ENCODE measurements at places on chromosomes 16 and 17. TPM values are rescaled to one million over a fixed set of nuclear protein-coding genes. Genes with fewer than 3 reads are reported as not detected.
A peak's percentile ranks its signal among the peaks of the same experiment; 100 is the strongest.

DNA sequence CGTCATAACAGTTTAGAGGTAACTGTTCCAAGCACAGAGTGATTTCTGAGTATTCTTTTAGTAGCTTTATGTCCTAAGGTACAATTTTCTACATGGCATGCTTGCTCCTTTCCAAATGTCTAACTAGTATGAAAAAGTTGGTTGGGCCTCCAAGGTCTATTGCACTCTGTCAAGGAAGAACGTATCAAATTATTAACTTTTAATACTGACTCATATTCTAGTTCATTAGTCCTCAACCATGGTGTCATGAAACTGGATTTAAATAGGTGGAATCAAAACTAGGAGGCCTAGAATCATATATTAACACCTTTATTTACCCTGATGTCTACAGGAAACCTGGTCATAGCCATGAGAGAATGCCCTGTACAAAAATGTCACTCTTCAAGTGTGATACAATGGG, 61.4 kb downstream of the STH start:
- H3K27me3 ChIP-seq: no peaks in the 10 kb centered on the region
- DNase-seq: no peak
- H3K4me3 ChIP-seq: no peak overlapping the region
- no peaks in the 10 kb centered on the region for H3K36me3 ChIP-seq
- no peaks in the 10 kb centered on the region for H3K4me1 ChIP-seq

ARL5C gene
- not detected for total RNA-seq

- no peaks in the 10 kb centered on the region for H3K36me3 ChIP-seq
- H3K4me3 ChIP-seq: no peak overlapping the region
- peaks cover 19% of the 10 kb centered on the region for H3K4me1 ChIP-seq
- no peaks in the 10 kb centered on the region for H3K27me3 ChIP-seq
These were observed 3.0 kb upstream of the MT1A start for GRCh38 chr16:56635441-56635967.

DNA sequence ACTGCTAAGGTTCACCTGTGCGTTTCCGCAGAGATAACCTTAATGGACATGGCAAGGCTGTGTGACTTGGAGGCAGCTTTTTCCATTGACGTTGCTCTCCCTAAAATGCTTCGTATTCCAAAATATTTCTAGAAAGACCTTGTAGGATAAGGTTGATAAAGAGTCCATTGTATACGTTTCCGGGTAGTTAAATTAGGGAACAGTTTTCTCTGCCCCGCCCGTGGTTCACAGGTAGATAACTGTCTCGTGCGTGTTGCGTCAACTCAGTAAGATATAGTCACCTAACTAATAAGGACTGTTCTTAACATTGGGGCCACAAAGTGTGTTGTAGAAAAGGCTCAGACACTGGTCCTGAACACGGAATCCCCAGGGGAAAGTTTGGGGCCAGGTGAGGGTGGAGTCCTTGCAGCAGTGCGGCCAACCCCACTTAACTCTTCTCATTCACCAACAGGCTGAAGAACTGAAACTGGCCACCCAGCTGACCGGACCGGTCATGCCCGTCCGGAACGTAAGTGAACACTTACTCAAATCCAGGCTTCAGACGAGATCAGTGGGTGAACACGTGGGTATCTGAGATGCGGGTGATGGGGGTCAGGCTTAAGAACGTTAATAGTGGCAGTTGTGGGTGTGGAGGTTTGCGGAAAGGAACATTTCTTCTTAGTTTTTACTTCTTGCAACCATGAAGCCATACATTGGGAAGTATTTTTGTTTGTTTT, 1.6 kb downstream of the RPL13 start:
- peak overlapping the region; percentile 87 for H3K27ac ChIP-seq
- H3K27me3 ChIP-seq: no peaks in the 10 kb centered on the region
- DNase-seq: no peak
- H3K4me3 ChIP-seq: peak overlapping the region; percentile 94
- peaks cover 27% of the 10 kb centered on the region for H3K4me1 ChIP-seq

DNA sequence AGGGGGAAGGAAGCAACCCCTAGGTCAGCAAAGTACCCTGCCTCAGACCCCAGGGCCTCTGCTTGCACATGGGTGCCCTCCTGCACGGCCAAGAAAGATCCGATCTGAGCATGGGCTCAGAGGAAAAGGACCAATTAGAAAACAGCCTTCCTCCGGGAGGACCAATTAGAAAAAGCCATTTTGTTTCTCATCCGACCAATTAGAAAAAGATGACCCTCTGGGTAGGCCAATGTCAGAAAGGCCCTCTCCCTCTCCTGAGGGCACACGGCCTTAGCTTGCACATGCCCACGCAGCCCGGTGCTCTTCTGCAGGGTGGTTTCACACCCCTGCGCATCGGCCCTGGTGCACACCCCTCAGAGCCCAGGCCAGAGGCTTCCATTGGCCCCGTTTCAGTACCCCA, 5.1 kb upstream of the CISD3 start:
- no peaks in the 10 kb centered on the region for H3K27me3 ChIP-seq
- H3K27ac ChIP-seq: no peak overlapping the region
- H3K4me1 ChIP-seq: peaks cover 20% of the 10 kb centered on the region
- H3K4me3 ChIP-seq: no peak overlapping the region
- no peak for DNase-seq
- H3K36me3 ChIP-seq: no peaks in the 10 kb centered on the region

GRCh38 chr16:4419402-4419959, 3.1 kb upstream of the CORO7 start:
- no peaks in the 10 kb centered on the region for H3K36me3 ChIP-seq
- peak overlapping the region; percentile 50 for H3K27ac ChIP-seq
- peaks cover 19% of the 10 kb centered on the region for H3K4me1 ChIP-seq
- no peaks in the 10 kb centered on the region for H3K27me3 ChIP-seq
- DNase-seq: peak; percentile 83

Measured in testis (tissue), 5 donors.